CD4-positive, alpha-beta T cell treated with Interferon gamma for 1 hour (primary cell): ENCODE measurements at places on chromosomes 3 and 15.

DNA sequence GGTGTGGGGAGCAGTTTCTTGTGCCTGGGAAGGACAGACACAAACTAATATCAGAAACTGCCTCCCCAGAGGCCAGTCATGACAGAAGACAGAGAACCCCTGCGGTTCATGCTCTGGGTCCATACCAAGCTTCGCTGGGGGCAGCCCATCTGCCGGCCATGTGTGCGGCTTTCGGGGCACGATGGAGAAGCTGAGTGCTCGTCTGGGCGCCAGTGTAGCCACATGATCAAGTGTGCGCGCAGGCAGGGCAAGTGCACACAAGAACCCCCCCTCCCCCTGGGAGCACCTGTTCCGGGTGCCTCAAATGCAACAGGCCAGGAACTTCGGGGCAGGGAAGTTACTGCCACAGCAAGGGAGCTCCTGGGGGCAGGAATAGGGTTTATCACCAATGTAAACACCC, 1.8 kb downstream of the ADAMTS17 start:
- DNase-seq, result no peak

- no peak for DNase-seq
Observed at GRCh38 chr3:48430708-48431101, 819 bp upstream of the PLXNB1 start.

- no peak for DNase-seq
Observed at GRCh38 chr15:29430124-29430523, 160.5 kb upstream of the NSMCE3 start.

DNA sequence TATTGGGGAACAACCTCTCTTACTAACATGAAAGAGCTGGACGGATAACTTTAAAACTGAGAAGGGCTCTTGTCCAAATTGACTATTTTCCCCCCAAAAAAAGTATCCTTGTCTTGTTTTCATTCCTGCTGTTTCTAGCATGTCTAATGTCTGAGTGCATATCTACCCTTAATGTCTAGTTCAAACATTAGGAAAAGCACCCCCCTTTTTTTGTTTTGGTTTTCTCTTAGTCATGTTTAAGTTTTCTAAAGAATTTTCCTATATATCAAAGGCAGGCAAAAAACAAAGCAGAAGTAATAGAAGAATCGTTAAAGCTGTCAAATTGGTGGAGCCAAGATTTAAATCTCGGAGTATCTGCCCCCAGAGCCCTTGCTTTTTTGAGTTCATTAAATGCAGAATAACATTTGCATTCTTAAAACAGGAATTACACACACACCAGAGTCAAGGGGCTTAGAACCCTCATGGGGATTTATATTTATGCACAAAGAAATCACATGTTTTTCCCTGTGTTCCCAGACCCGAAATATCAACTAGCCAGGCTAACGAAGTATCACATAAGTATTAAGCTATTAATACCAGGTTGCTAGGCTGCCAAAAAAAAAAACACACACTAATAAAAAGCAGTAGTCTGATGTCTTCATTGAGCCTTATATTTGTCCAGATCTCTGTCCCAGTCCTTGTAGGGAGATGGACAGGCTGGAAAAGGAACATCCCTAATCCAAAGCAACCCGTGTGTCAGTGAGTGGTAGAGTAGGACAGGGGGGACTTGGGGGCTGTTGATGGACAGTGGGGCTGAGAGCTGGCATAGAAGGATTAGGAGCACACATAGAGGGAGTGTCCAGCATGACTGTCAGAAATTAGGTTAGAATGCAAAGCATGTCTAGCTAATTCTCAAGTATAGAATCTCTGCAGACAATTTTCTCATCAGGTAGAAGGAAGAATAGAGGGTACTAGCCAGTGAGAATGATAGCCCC, 103.6 kb upstream of the BFSP2 start:
- DNase-seq, result no peak

DNA sequence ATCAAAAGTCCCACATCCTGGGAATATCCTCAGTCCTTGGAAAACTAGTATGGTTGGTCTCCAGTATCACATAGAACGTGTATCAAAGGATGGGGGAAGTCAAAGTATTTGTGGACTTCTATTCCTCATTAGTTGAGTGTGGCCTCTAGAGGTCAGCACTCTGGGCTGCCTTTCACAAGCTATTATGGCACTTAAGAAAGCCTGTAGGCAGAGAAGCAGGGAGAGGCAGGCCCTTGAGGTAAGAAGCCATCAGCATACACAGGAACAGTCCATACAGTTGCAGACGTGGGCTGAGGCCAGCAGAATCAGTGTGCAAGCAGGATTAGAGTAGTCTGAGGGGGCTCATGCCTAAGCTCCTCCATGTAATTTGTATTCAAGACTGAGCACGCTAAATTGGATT, 341.7 kb downstream of the CLSTN2 start:
- no peak for DNase-seq
